ENCODE measurements at places on chromosomes 3 and 15.

DNA sequence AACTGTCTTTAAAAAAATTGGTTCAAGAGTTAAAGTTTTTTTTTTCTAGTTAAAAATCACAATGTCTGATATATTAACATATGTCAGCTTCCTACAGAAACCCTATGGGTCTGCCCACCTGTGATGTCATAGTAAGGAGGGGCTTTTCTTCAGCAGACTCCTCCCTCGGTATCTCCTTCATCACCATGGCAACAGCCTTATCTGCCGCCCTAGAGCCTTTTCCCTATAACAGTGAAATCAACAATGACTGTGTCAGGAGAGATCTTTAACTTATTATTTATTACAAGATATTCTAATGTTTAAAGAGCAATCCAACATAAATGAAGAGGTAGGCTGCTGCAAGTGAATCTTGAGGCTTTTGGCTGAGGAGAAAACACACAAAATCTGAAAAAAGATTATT lies 138.7 kb downstream of the PEX5L start:
- peak; percentile 42 for DNase-seq

GRCh38 chr3:159884661-159885402 lies 103.8 kb upstream of the IL12A start:
- DNase-seq: no peak

DNA sequence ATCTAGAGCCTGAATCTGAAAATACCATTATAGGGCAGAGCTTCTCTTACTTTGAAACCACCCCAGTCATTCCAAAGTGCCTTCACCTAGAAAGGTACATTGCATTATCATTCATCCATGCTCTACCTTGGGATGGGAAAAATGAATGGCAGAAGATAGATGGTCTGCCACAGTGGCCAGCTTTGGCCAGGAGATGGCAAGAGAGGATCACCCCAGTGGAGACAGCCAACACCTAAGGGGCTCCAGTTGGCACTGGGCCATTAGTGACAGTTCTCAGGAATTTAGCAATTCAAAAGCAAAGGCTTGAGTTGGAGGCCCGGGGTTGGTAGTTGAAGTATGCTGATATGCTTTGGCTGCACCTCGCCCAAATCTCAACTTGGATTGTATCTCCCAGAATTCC lies 253.6 kb upstream of the MRPL3 start:
- no peak for DNase-seq

- no peak for DNase-seq
Measured at GRCh38 chr3:111861391-111861790, 2.3 kb downstream of the PHLDB2 start.

GRCh38 chr3:47376393-47376792 lies 4.4 kb upstream of the PTPN23 start:
- no peak for DNase-seq

DNA sequence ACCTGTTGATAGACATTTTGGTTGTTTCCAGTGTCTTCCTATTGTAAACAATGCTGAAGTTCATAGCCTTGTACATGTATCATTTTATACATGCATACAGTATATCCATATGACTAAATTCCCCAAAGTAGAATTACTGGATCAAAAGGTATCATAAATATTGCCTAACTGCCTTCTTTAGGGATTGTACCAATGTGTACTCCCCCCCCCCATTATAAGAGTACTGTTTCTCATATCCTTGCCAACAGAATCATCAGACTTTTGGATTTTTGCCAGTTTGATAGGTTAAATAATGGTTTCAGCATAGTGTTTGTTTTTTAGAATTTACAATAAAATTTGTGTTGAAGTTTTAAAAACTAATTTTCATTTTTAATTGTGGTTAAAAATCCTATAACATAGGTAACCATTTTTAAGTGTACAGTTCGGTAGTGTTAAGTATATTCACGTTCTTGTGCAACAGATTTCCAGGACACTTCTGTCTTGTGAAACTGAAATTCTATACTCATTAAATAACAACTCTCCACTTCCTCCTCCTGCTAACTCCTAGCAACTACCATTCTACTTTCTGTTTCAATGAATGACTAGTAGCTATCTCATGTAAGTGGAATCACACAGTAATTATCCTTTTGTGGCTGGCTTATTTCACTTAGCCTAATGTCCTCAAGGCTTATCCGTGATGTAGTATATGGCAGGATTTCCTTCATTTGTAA lies 30.8 kb upstream of the MAP3K13 start:
- peak; percentile 46 for DNase-seq

DNA sequence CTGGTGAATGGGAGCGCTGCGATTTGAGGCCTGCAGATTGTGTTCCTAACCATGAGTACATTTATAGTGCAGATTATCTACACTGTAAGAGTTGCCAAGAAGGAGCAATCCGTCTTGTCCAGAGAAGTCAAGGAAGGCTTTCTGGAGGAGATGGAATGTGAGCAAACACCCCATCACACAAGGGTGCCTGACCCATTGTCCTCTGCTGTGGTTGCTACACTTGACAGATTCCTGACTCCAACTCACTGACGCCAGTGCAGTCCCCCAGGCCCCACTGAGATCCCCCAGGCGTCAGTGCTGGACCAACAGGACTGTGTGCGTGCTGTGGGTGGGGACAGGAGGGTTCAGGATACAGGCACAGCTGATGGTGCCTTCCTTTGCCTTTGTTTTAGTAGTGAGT lies 135.9 kb upstream of the TPM1 start:
- no peak for DNase-seq

- no peak for DNase-seq
Measured at GRCh38 chr3:180267202-180267843, 230.6 kb upstream of the PEX5L start.

- DNase-seq: peak; percentile 70
Measured at GRCh38 chr3:160629491-160629890, 47.5 kb upstream of the ARL14 start.

GRCh38 chr3:112333381-112334317 lies 693 bp downstream of the CD200 start:
- DNase-seq: peak; percentile 38

GRCh38 chr3:195207056-195207455 lies 63.9 kb downstream of the XXYLT1 start:
- no peak for DNase-seq

DNA sequence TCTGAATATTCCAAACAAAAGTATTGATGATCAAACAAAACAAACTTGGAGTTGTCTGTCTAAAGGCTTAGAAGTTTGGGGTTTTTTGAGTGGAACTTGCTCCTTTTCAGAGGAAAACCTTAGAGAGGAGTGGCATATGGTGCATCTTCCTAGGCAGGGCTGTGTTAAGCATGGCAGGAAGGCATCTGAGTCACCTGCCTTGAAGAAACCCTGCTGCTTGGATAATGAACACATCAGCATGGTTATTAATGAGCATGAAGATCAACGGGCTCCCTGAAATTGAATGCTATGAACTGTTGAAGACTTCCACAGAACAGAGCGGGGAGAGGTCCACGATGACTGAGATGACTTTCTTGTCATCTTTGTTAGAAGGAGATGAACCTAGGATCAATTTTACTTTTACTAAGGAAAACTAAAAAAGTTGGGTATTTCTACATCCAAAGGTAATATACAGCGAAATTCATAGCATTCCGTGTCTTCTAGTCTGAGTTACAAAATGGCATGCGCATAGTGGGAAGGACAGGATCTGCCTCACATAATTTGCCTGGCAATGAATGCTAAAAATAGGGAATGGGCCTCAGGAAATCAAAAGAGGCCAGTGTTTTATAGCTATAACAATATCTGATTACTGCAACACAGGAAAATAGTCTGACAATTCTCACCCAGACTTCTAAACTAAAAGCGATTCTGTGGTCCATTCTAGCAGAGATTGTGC lies 11.6 kb upstream of the TMED3 start:
- DNase-seq: no peak

DNA sequence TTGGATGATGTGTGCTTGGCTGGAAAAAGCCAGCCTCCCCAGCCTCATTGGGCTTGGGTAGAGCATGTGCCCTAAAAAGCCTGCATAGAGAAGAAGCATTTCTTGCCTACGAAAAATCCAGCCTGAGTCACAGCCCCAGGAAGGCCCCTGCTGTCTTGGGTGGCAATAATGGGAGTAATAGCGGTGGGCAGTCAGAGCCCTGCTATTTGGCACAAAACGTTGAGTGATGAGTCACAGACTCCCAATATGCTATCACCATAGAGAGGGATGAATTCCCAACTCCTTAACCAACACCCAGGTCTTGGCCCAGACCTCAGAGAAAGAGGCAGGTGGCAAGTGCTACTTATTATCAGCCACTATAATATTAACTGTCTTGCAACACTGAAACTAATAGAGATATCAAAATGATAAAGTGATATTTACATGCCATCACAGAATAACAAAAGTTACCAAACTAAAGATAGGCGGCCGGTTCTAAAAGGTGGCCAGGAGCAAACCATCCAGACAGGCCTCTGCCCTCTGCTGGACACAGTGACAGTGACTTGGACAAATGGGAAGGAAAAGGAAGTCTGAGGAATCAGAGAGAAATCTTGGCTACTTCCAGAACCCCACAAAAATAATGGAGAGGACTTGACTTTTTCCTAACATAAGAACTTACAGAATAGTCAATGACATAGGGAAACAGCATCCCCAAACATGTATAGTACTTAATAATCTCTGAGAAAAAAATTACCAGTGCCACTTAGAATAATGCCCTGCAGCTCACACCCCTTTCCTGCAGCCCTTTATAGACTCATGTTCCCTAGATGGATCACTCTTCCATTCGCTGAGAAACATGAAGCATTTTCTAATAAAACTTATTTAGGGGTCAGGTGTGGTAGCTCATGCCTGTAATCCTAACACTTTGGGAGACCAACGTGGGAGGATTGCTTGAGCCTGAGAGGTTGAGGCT lies 51.9 kb upstream of the MUC13 start:
- DNase-seq: peak; percentile 96

DNA sequence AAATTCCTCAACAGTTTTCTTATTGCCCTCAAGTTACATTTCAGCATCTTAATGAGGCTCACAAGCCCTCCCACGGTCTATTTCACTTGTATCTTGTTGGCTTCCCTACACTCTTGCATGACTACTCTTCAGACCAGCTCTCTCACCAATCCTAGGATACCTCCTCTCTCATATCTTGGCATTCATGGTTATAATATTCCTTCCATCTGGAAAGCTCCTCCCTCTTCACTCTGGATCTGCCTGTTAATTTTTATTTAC lies 8.5 kb upstream of the CCDC80 start:
- peak; percentile 98 for DNase-seq

DNA sequence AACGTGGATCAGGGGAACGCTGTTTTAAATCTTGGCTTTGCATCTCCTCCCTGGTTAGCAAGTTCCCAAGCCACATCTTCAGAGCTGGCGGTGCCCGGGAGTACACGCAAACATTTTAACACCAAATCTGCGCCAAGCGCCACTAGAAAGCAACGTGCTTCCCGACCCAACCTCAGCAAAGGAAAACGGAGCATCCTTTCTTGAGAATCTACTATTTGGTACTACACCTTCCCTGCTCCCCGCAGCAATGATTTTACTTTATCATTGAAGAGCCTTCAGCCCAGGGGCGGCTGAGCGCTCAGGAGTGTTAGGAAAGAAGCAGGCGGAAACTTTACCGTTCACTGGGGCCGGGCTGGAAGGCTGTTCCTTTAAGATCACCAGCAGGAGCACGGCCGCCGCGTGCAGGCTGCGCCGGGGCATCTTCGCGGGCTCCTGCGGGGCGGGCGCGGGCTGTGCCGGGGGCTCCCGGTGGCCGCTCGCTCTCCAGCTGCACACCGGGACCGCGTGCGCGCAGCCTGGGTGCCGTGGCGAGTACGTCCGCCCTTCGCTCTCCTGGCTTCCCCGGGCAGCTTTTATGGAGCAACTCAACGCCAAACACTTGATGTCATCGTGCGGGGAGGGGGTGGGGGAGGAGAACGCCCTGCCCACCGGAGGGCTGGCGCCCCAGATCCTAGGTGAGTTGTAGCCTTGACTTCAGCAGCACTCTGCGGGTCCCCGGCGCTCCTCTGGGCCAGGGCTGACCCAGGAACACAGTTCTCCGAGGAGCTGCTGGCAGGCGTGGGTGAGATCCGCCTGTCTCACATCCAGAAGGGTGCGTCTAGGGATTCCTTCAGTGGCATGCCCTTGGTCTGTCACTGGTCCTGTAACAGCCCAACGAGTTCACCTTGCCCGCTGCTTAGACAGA lies at the start of gene CA12:
Gene CA12, minus strand, starts transcription at position 546 of the 904 bp plus-strand sequence. Its CDS starts 126 bp downstream, at position 420.
- peak; percentile 37 for DNase-seq

- DNase-seq: no peak
Measured at GRCh38 chr15:49064281-49064653, 18.0 kb upstream of the SECISBP2L start.

DNA sequence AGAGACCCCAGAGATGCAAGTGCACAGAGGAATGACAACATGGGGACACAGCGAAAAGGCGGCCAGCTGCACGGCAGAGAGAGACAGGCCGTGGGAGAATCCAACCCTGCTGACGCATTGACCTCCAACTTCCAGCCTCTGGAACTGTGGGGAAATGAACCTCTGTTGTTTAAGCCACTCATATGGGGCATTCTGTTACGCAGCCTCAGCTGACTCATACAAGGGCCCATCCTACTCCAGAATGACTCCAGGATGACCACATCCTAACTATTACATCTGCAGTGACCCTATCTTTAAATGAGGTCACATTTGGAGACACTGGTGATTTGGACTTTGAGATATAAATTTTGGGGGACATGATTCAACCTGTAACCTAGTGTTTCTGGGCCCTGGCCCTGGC lies 44.0 kb downstream of the KLF15 start:
- DNase-seq: no peak

- no peak for DNase-seq
Measured at GRCh38 chr15:61996056-61996635, 64.1 kb downstream of the VPS13C start.

GRCh38 chr3:177816667-177817208 lies 619.5 kb upstream of the TBL1XR1 start:
- peak; percentile 92 for DNase-seq

- DNase-seq: no peak
Measured at GRCh38 chr15:93067649-93068085, 21.3 kb downstream of the RGMA start.

- DNase-seq: no peak
Measured at GRCh38 chr15:90142216-90143165, 40.2 kb upstream of the IDH2 start.

GRCh38 chr15:97189162-97189780 lies 771.2 kb upstream of the ARRDC4 start:
- peak; percentile 0 for DNase-seq

GRCh38 chr15:39909007-39909406 lies 11.1 kb downstream of the GPR176 start:
- DNase-seq: no peak

DNA sequence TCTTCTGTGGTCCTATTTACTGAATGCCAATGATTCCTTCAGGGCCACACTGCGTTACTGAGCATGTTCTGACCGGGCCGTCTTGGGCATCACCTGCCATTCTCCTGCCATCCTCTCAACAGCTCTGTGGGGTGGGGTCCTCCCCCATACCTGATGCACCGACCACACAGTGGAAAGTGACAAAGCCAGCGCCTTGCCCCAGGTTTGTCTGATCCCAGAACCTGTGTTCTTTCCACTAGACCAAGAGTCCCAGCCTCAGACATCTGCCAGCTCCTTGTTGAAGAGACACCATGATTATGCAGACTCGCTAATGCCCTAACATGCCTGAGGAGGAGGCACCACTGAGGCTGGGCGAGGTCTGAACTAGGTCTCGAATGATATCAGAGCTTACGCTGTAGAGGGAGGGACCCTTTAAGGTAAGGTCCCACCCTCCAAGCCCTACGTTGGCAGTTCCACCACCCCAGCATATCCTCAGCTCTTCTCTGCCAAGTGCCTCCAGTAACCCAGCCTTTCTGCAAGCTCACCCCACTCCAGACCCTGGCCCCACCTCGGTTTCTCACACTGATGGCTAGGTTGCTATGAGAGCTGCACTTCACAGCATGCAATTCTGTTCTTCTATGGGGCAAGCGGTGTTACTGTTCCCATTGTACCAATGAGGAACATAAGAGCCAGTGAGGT lies 29.8 kb upstream of the PLXNA1 start:
- DNase-seq: no peak

Data from astrocyte (in vitro differentiated cells and primary cell).